HS-27A (cell line): ENCODE measurements at places on chromosomes 1 and 21.

- DNase-seq = no peak
Observed at GRCh38 chr21:39441502-39442475, 3.8 kb downstream of the LCA5L start.

GRCh38 chr1:241998412-241998921 lies 431 bp downstream of the MAP1LC3C start:
- peak; percentile 33 for DNase-seq

GRCh38 chr1:106748606-106749005 lies 307.9 kb upstream of the PRMT6 start:
- DNase-seq = no peak

DNA sequence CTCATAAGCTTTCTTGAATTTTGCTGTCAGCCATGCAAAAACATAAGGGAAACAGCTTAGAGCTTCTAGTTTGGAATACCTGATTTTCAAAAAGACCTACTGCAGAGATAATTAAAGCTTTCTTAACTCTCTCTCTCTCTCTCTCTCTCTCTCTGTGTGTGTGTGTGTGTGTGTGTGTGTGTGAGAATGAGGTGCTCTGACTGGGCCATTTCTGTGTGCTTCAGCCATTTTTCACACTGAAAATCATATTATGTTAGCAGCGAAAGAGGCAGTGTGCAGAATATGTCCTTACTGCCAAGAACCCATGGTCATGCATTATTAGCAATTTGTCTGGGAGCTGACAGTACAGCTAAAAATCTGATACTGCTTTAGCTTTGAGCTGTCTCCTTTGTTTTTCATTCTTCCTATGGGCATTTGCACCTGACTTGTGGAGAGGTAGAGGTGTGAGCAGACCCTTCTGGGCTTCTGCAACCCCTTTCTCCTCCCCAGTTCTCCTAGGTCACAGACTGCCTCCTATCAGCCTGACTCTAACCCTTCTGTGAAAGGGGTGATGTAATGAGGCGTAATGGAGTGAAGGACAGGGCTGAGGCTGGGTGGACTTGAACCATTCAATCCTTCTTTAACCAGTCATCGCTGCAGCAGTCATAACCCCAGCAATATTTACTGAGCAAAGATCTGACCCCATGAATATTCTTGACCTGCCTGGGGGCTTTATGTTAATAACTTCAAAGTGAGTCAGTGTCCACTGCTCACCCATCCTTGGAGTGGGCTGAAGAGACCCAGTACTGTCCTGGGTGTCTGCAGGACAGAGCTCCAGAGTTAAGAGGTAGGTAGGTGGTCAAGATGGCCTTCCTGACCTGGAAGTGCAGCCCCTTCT lies 61.2 kb downstream of the SYT6 start:
- DNase-seq = no peak

DNA sequence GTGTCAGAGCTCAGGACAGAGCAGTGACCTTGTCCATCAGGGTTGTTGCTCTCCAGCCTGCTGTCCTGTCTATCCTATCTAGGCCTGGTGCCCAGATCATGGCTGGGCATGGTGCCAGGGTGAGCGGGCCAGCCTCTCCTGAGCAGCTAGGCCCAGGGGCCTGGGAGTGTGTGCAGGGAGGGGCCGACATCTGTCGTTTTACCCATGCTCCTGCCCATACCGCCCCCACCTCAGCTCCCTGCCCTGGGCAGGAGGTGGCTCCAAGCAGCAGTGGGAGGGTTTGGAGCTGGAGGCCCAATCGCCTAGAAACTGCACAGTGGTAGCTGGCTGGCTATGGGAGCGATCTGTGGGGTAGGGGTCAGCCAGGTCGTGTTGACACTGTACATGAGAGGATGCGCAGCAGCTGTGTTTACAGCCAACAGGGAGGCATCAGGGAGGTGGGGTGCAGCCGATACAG lies 6.5 kb downstream of the INSRR start:
- no peak for DNase-seq

DNA sequence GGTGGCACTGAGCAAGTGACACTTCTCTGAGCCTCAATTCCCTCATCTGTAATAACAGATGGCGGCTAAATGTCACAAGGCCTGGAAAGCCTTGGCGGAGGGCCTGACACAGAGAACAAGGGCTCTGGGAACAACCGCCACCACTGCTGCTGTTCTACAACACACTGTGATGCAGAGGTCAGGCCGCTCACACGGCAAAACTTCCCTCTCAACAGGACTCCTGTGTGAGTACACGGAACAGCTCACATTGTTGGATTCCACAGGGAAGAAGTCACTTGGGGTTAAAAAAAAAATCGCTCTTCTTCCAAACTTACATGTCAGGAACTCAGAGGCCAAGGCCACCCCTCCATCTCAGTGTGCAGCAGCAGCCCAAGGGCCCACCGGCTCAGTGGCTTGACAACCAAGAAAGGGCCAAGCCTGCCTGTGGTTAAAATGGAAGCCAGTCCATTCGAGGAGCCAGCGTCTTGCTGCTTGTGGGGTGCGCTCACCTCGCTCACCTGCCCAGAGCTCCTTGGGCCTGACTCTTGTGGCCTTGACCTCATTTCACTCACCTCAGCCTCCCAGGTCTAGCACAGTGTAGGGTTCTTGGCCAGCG lies 101.1 kb downstream of the RAVER2 start:
- DNase-seq = no peak

GRCh38 chr1:33147997-33148314 lies 33.9 kb downstream of the TRIM62 start:
- DNase-seq = no peak

- DNase-seq = no peak
Observed at GRCh38 chr21:46661642-46662366, 26.3 kb downstream of the PRMT2 start.

DNA sequence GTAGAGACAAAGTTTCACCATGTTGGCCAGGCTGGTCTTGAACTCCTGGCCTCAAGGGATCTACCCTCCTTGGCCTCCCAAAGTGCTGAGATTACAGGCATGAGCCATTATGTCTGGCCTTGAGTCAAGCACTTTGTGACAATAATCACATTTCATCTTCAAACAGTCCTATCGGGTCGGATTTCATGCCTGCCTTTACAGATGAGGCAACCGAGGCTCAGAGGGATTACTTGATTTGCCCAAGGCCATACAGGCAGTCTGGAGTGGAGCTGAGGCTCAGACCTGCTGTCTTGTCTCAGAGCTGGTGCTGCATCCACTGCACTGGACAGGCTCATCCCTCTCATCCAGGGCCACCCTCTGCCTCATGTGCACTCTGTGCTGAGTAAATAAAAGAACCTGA lies 26.6 kb downstream of the FAM151A start:
- no peak for DNase-seq

GRCh38 chr1:27436204-27437159 lies 44.1 kb downstream of the GPR3 start:
- DNase-seq = peak; percentile 39

GRCh38 chr21:42438316-42439205 lies 34.9 kb downstream of the UBASH3A start:
- no peak for DNase-seq
